Right ventricle myocardium superior (tissue), 1 donor: ENCODE measurements at places on chromosomes 6 and 20.

DNA sequence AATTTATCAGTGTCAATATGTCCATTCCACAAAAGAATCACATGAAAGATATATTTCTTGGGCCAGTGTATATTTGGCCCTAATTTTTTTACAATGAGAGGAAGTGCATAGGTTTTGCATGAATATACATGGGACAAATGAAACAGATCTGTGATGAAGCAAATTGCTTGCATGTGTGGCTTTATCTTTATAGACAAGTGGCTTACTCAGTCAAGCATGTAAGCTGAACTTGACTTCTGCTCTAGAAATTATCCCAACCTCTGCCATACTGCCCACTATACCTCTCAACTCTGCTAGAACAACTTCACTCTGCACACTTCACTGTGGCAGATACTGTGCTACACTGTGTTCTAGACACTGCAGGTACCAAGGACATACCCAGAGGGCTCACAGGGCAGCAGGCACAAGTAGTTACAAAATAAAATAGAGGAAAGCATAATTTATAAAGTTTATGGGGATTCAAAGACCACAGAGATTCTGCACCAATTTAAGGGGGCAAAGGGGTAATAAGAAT lies 349.2 kb upstream of the HSF2 start:
- DNase-seq, result no peak

GRCh38 chr6:53244958-53245357 lies 96.3 kb upstream of the GCM1 start:
- DNase-seq, result peak; percentile 41

- no peak for DNase-seq
Observed at GRCh38 chr6:155452576-155452975, 3.1 kb downstream of the NOX3 start.

- DNase-seq, result no peak
Observed at GRCh38 chr6:166579237-166579850, 7.1 kb downstream of the RAMACL start.

GRCh38 chr20:53917145-53918019 lies 153.0 kb downstream of the BCAS1 start:
- peak; percentile 70 for DNase-seq

DNA sequence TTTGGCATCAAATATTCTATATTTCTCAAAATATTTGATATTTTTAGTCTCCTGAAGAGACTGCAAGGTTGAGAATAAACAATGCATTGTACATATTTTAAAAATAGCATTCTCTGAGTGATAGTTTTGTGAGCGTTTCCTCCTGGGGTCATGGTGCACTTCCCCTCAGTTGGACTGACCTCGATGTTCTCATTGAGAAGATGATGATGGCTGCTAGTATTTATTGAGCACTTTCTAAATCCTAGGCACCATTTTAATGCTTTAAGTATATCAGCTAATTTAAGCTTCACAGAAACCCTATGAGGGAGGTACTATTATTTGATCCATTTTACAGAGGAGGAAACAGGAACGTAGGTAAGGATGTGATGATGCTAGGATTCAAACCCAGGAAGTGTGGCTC lies 18.2 kb downstream of the DSE start:
- no peak for DNase-seq

- DNase-seq, result no peak
Observed at GRCh38 chr6:127051571-127052260, 66.8 kb upstream of the RSPO3 start.

DNA sequence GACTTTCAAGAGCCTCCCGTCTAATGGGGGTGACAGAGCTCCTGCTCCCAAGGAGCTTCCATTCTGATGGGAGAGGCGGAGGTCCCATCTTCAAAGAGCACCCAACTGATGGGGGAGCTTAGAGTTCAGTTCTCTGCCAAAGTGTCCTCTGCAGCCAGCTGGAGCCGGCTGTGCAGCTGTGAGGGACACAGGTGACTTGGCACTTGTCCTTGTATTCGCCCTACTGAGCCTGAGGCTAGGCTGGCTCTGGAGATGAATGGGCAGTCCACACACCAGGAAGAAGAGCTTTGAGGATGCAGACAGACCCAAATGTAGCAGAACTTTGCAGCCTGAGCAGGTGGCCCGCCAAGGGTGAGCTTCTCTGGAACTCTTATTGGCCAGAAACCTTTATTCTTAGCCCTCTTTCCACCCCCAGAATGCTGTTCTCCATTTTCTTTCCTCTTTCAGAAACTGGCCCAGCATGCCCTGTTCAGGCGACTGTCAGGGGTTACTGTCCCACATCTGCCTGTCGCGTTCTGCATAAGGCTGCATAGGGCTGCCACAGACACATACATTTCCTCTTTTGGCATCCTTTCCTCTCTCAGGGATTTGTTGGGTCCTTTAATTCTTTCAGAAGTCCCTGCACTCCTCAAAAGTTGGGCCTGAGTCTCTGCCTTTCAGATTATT lies 108.7 kb upstream of the LRFN2 start:
- no peak for DNase-seq

DNA sequence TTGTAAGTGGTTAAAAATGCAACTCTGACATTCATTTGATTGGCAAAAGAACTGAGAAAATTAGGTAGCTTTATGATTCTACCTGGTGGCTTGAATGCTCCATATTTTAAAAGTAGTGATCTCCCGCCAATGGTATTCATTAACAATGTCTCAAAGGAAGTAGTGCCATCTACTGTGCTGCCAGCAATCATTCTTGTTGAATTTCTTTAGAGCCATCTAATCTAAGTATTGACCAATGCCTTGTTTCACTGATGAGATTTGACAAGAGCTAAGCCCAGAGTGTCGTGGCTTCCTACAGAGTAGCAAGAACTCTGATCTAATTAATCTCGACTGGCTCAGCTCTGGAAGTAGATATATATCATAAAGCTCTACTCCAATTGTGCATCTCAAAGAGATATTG lies 696.7 kb downstream of the C6orf118 start:
- no peak for DNase-seq

GRCh38 chr20:41411391-41411847 lies 44.8 kb upstream of the EMILIN3 start:
- no peak for DNase-seq

DNA sequence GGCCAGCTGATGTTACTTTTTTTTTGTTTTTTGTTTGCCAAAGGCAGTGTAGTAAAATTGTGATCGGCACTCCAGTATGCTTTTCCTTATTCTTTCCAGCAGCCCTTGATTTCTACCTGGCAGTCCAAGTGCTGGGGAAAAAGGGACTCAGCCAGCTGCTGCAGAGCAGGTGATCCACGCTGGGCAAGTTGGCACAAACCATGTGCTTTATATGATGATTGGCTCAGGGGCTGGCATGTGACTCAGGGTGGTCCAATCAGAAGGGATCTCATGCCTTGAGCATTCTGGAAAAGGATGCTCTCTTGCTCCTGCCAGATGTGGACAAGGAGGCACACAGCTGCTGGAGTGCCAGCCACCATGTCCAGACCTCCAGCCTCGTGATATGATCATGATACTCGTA lies 54.5 kb downstream of the SULF2 start:
- no peak for DNase-seq

GRCh38 chr6:149691201-149691600 lies 26.7 kb downstream of the LATS1 start:
- no peak for DNase-seq

DNA sequence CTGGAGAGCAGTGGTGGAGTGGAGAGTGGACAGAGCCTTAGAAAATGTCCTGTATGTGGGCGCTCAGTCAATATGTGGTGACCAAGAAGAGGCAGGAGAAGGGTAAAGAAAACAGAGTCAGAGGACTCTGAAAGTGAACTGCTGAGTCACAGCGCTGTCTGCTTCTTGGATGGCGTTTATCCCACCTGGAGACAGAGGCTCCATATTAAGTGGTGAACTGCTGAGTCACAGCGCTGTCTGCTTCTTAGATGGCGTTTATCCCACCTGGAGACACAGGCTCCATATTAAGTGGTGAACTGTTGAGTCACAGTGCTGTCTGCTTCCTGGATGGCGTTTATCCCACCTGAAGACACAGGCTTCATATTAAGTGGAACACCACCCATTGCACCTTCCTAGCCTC lies 119.3 kb upstream of the RALGAPA2 start:
- no peak for DNase-seq

DNA sequence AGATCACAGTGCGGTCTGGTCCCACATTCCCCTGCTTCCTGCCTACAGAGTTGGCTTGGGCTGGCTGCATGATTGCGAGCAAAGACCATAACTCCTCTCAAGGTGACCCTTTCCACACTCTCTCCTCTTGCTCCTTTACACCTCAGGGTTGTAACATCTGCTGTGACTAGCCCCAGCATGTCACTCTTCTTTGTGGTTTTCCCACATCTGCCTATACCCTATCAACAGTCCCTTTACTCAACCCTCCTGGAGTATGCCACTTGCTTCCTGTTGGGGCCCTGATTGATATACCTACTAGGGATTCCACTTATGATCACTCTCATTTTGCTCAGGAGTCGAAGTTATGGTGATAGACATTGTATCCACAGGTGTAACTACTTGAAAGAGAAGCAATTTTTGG lies 58.9 kb upstream of the SGK1 start:
- no peak for DNase-seq

DNA sequence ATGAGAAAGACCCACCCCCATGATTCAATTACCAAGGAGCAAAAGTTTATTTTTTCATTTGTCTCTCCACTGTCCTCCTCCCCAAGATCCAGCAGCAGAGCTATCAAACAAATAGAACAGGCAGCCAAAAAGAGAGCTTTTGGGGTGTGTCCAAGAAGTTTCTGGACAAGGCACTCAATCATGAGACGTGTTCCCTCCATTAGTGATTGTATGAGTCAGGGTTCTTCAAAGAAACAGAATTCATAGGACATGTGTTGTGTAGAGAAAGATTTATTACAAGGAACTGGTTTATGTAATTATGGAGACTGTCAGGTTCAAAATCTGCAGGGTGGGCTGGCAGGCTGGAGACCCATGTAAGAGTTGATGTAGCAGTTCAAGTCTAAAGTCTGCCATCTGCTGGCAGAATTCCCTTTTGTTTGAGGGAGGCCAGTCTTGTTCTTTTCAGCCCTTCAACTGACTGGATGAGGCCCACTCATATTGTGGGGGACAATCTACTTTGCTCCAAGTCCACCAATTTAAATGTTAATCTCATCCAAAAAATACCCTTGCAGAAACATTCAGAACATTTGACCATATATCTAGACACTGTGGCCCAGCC lies 248.1 kb upstream of the OPRM1 start:
- no peak for DNase-seq

DNA sequence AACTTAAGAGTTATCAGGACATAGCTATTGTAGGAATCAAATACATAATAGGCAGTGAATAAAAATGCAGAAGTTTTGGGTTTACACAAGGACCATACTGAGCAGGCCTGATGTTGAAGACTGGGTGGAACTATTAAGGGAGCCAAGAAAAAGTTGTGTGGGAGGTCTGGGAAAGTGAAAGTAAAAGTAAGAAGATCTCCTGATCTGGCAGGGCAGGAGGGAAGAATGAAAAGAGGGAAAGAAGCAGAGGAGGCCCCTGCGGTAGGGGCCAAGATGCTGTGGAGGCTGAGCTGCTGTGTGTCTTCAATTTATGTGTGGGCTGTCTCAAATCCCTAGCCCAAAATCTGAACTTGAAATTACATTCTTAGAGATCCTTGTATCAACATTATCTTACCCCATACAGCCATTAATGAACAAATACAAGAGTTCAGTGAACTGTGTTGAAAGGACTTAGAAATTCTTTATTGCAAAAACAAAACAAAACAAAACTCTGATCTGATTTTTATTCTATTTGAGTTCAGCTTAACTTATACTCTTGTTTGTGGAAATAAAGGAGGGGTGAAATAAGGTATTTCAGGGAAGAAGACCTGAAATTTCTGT lies 1183.8 kb downstream of the HACE1 start:
- no peak for DNase-seq

DNA sequence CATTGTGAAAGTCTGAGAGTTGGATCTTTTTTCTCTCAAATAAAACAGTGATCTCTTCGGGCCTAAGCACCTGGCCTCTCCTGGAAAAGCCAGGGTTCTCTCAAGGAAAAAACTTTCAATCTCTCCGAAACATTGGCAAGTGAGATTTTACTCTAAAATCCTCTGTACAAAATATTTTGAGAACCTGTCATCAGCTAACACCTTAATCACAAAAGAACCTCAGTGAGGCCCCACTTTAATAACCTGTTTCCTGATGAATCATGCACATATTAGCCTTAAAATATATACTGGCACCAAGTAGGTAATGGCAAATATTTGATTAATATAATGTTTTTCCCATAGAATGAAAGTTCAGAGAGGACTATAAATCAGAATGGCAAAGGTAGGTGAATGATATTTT lies 177.9 kb downstream of the FRK start:
- DNase-seq, result no peak

GRCh38 chr6:50187351-50187921 lies 137.7 kb upstream of the DEFB112 start:
- no peak for DNase-seq
